ENCODE measurements at places on chromosomes 7 and 10.

DNA sequence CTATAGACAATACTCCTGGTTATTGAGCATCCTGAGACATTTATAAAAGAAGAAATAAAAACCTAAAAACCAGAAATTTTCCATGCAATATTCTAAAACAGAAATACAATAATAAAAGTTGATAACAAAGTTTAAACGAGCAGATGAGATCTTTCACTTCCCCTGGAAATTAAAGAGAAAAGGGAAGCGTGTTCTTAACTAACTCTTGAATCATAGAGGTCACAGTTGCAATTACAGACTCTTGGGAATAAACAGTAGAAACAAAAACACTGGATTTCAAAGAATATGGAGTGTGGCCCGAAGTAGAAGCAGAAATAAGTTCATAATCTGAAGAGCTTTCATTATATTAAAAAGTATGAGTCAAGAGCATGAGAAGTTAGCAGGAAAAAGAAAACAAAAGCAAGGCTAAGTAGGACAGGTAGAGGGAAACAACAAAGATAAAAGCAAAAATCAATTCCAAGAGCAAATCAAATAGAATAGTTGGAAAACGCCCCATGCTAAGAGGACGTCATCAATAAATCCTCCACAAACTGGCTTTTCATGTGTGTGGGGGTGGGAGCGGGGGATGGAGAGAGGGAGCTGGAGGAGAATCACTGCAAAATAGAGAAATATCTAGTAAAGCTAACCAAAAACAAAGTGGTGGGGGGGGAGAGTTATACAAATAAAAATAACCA is 55.2 kb upstream of the C10orf71 start:
- DNase-seq: no peak

- no peak for DNase-seq
These were observed 1.2 kb downstream of the TSPAN12 start for GRCh38 chr7:120856621-120857352.

DNA sequence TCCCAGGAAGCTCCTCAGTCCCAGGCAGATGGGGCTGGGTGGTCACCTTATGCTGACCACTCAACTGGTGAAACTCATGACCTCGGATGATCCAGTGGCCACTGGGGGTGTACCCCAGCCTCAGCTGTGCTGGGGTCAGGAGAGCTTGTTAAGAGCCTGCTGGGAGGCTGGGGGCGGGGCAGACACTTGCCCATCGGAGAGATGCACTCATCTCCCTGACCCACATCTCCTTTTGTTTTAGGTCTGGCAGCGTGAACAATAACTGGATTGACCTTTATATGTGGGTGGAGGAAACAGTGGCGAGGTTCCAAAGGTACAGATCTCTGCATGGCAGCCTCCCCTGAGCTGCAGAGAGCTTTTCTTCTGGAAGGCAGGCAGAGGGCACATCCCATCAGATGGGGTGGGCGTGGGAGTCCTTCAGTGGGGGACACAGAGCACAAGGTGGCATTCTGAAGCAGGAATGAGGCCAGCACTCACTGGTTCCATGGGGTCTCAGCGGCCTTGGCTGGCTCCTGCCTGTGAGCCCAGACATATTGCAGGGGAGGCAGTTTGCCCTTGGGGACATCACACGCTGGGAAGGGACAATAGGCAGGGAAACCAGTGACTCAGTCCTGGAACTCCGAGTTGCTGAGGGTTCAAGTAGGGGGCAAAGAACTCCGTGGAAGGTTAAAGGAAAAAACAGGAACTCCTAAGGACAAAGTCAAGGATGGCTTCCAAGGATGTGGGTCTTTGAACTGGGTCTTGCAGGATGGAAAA is 5.2 kb downstream of the ANTXRL start:
- DNase-seq: no peak

- DNase-seq: no peak
These were observed 249.6 kb downstream of the VTI1A start for GRCh38 chr10:112696592-112696991.

DNA sequence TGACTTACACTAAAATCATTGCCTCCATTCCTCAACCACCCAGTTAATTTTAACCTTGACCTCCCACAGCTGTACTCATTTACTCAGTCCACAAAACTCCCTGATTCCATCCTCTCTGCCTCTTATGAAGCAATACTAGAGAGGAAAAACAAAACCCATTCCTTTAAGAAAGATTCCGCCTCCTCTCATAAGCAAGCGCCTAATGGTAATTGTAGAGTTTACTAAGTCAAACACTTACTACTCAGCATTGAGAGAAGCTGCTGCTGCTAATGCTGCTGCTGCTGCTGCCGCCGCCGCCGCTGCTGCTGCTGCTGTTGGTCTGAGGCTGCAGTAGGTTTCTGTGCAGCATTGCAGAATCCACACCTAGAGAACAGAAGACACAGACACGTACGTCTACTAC is 2.1 kb upstream of the ADD3 start:
- no peak for DNase-seq

GRCh38 chr10:29257106-29257783 is 31.6 kb upstream of the LYZL1 start:
- no peak for DNase-seq

DNA sequence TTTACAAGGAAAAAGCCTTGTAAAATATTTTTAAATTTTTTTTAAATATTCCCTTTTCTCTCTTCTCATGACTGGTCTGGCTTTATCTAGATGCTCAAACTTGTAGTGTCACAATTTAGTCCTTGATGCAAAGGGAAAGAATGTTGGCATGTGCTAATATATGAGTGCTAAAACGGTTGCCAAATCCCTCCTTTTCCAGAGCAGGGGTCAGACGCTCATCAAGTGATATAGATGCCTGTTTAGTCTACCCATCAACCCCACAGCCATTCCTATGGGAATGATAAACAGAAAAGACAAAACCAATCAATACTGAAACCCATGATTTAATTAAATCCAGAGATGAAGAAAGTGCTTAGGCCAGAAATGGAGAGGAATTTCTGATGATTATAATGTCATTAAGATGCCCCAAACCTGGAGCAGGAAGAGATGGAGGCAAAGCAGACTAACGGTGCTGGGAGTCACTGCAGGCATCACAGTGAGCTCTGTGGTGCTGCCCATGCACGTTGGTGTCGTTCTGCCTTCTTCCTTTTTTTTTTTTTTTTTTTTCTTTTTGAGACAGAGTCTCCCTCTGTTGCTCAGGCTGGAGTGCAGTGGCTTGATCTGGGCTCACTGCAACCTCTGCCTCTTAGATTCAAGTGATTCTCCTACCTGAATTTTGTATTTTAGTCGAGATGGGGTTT is 210.1 kb upstream of the STK17A start:
- no peak for DNase-seq

DNA sequence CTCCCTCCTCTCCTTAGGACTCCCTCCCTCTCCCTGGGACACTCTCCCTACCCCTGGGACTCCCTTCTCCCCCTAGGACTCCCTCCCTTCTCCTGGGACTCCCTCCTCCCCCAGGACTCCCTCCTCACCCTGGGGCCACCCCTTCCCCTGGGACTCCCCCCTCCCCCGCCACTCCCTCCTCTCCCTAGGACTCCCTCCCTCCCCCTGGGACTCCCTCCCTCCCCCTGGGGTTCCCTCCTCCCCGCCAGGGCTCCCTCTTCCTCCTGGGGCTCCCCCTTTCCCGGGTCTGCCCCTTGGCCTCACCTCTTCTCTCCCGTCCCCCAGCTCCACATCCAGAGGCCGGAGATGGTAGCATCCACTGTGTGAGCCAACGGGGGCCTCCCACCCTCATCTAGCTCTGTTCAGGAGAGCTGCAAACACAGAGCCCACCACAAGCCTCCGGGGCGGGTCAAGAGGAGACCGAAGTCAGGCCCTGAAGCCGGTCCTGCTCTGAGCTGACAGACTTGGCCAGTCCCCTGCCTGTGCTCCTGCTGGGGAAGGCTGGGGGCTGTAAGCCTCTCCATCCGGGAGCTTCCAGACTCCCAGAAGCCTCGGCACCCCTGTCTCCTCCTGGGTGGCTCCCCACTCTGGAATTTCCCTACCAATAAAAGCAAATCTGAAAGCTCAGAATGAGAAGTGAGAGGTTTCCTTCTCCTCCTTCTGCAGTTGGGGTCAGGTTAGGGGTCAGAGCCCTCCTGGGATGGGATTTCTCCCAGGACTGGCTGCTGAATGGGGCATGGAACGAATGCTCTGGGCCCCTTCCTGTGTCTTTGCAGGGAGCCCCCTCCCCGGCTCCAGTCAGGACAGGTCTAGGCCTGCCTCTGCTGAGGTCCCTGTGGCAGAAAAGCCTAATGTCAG is 1.4 kb upstream of the MUC17 start:
- no peak for DNase-seq

- DNase-seq: peak; percentile 13
These were observed 158.3 kb downstream of the TCF7L2 start for GRCh38 chr10:113108194-113108835.

DNA sequence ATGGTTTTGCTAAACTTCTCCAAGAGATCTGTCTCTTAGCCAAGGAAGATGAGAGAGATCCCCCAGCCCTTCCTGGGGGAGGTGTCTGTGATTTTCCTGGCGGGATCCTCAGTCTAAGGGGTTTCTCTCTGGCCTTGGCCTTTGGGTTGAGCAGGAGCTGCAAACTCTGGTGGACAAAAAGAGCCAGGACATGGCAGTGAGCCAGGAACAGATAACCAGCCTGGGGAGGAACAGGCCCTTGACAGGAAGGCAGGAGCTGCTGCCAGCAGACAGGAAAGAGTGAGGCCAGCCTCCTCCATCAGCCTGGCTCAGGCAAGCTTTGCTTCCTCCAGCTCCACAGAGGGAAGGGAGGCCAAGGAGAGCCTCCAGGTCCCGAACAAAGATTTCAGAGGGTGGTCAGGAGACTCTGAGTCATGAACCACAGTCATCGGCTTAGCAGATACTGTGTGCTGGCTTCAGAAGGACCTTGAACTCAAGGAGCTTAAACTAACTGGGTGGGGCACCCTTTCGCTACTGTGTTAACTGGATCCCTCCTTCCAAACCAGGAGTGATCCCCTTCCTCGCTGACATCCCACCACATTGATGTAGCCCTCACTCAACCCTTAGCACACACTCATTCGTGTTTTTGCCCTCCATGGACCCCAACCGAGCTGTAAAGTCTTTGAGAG is 34.7 kb downstream of the DDIT4 start:
- no peak for DNase-seq
